ENCODE measurements at places on chromosomes 12 and 14.

DNA sequence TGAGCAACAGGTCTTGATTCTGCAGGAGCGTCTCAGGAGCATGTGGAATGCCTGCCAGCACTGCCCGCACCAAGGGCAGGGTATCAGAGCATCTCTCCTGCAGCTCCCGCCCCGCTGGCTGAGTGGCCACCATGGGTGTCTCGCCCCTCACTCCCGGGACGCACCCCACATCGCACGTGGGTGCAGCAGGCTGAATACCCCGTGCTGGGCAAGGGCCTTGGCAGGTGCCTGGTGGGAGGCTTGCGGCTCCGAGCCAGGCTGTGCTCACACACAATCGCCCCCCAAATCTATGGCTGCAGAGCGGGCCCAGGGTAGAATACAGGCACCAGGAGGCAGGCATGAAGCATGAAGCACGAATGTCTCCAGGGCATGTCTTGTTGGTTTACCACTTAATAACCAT, 103.9 kb upstream of the TMEM132D start:
- no peak for DNase-seq

DNA sequence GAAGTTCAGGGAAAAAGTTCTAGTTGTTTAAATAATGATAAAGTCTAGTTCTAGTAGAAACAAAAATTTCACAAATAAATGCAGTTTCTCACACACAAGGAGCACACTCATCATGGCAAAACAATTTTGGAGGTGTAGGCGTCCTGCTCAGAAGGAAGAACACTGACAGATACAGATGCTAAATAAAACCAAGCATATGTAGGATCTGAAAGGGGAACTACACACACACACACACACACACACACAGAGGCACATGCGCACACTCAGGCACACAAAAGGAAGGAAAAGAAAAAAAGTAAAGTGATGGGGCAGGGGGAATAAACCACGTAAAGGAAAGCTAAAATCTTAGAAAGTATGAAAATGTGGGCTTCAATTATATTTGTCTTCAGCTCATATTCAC, 117.7 kb downstream of the SOX5 start:
- no peak for DNase-seq

DNA sequence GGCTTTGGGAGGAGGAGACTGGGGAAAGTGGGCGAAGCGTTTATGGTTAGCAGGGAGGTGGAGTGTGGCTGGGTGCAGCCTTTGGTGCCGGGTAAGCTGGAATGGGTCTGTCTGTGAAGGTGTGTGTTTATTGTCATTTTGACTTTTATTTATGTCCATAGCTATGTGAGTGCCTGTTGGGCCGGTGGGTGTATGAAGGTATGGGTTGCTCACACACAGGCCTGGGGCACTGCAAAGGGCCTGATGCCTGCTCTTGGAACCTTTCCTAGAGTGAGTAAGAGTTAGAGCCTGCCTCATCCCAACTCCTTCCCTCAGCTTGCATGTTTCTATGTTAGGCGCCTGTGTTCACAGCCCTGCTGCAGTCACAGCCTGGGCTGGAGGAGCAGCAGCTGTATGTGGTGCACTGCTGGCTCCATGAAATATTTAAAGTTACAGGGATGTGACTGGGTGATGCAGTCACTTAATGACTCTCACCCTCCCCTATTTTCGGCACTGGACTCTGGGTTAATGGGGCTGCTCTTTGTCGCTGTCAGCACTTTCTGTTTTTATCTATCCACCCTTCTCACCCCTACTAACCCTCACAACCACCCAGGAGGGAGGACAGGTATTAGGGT, 2.6 kb upstream of the PPP1R1A start:
- DNase-seq, result no peak

GRCh38 chr12:113185180-113186032, at the start of the genes DDX54 and RITA1:
Gene DDX54 (minus strand): TSS chr12:113185478. CDS start chr12:113185451, 27 bp downstream.
Gene RITA1 (plus strand): TSS chr12:113185721. CDS start chr12:113186747, 1,026 bp downstream.
- DNase-seq, result peak; percentile 72

GRCh38 chr14:77103951-77104350, 5.9 kb downstream of the CIPC start:
- DNase-seq, result no peak

GRCh38 chr14:74546416-74546815, 52.9 kb downstream of the ISCA2 start:
- DNase-seq, result no peak

GRCh38 chr14:103319422-103319821, 14.6 kb upstream of the EIF5 start:
- DNase-seq, result no peak

GRCh38 chr12:132437252-132437932, 52.6 kb upstream of the FBRSL1 start:
- no peak for DNase-seq

DNA sequence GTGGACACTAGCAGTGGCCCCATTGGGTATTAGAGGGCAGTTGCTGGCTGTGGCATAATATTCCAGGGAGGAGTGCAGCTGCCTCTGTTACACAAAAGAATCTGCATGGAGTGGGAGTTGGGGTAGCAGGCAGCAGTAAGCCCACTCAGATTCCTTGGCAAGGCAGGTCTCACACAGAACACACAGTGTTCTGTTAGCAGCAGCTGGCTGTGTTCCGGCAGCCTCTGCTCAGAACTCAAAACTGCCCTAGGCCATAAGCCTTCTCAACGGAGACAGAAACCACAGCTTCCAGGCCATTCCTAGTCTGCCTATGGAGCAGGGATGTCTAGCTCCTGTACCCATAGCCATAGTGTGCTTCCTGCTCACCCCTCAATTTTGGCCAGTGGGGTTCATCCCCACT, 1085.4 kb downstream of the SLC6A15 start:
- DNase-seq, result no peak

- DNase-seq, result no peak
Measured at GRCh38 chr12:12357719-12358461, 1.0 kb downstream of the BORCS5 start.

DNA sequence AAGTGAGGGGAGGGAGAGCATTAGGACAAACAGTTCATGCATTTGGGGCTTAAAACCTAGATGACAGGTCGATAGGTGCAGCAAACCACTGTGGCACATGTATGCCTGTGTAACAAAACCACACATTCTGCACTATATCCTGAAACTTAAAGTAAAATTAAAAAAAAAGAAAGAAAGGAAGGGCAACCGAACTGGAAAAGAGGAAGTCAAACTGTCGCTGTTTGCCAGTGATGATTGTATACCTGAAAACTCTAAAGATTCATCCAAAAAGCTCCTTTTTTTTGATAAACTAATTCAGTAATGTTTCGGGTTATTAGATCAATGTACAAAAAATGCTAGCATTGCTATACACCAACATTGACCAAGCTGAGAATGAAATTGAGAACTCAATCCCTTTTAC, 259.0 kb upstream of the ALG10 start:
- no peak for DNase-seq

- no peak for DNase-seq
Measured at GRCh38 chr14:58598028-58598803, 39.5 kb upstream of the DACT1 start.

DNA sequence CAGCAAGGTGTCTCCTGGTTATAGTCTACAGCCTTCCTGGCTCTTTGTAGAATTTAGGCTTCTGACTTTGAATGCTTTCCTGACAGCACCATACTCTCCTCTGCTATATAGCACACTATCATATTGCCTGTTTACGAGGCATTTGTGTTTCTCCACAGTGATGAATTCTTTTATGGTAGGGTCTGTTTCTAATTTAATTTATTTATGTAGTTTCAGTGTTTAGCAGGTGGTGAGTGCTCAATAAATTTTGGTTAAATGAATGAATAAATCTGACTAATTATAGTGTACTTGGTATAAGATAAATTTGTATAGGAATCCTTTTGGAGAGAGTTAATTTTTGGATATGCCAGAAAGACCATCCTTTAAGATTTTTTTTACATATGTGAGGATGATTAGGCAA, 115.3 kb downstream of the RAD51B start:
- DNase-seq, result no peak

GRCh38 chr14:93322929-93323599, 9.8 kb downstream of the BTBD7 start:
- no peak for DNase-seq

DNA sequence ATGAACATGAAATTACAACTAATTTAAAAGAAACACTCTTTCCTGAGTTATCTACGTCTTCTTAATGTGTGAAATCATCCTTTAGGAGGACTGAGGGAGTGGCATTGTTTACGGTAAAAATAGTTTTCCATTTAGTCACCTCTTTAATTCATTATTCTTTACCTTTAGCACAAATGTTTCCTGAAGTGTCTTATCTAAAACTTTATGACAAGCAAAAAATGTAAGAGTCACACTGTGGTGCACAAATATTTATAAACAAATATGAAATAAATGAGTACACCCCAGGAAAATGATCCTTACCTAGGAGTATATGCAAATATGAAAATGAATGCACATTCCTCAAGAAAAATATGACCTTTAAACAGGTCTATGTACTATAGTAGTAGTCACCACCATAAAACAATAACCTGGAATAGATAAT, 104.6 kb downstream of the PTPRR start:
- no peak for DNase-seq

- no peak for DNase-seq
Measured at GRCh38 chr14:70873627-70874026, 33.6 kb upstream of the PCNX1 start.

- no peak for DNase-seq
Measured at GRCh38 chr12:5063149-5063548, 19.5 kb downstream of the KCNA5 start.

GRCh38 chr14:29905543-29905942, 22.1 kb downstream of the PRKD1 start:
- DNase-seq, result no peak

DNA sequence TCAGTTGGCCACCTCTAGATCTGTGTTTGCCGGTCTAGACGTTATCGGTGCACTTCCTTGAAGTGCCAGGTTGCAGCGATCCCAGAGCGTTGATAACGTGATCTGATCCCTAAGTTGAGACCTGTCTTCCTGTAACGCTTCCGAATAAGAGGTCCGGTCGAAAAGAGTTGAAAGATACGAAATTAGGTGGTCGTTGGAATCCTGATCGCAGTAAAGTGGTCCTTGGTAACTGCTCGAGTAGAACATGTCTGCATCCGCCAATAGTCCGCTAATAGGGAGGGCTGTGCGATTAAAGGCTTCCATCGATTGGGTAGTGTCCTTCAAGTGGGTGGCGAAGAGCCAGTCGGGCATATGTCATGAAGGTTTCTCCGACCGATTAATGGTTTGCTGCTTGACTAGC, 2.7 kb downstream of the SRSF5 start:
- DNase-seq, result no peak

DNA sequence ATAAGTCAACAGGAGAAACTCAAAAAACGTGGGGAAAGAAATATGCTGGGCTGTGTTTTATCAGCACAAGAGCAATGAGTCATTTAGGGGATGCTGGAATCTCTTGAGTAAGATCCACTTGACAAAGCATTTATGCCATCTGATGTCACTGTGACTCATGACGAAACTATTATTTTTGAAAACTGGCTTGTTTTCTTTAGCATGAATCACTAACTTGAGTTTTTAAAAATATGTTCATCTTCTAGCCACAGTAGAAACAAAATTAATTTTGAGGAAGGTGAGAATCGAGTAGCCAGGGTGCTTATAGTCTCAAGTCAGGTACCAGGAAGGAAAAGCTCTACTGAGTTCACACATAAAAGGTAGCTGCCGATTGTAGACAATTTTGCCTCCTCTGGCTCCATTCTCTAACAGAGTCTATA, 456.2 kb upstream of the MGAT4C start:
- no peak for DNase-seq

DNA sequence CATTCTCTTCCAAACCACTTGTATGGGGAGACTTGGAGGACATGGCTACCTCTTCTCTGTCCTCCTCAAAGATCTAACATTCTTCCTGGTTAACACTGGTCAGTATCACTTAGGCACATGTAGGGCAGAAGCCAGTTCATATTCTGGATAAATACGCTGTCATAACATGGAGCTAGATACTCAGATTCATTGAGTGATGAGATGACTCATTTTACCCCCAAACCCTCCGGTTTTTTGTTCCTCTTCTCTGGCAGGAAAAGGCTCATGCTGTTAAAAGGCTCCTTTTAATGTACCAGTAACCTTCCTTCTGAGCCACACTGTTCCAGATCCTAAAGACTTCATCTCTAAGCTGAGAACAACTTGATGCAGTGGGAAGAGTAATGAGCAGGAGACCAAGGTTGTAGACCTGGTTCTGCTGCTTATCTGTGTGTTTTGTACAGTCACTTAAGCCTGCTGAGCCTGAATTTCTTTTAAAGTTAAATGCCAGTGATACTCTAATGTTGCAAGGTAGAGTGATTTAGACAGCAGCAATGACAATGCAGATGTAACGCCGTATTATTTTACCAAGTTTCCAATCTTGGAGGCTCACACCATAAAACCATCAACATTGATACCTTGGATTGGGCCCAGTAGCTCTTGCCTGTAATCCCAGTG, 57.3 kb upstream of the ELK3 start:
- DNase-seq, result no peak

- DNase-seq, result no peak
Measured at GRCh38 chr14:21476523-21476924, 235 bp downstream of the RAB2B start.

GRCh38 chr12:88665071-88665470, 84.8 kb upstream of the KITLG start:
- DNase-seq, result no peak

DNA sequence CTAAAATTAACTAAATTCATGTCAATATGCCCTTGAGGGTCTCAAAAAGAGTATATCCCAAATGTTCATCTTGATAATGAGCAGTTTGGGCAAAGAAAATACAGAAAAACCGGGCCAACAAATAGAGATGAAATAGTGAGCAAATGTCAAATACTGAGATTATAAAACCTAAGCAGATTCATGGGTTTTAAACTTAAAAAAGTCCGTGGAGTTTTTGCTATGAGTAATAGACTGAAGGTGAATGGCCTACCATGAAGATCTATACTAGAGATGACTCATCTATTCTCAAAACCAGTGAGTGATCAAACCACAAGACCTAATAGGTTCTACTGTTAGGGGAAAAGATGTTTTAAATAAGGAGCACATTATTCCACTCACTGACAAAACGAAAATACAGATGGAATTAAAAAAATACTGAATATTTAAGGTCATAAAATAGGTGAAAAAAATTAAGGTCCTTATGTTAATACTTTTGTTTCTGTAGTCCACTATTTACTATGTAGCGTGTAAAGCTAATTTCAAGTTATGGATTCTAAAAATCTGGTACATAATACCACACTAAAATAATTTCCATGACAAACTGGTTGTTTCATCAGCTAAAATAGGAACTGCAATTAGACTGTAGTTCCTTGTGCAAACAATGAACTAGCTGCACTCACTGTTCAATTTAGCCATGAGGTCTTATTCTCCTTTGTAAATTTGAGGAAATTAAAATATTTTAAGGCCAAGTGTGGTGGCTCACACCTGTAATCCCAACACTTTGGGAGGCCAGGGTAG, 5.0 kb downstream of the HNRNPC start:
- DNase-seq, result no peak

GRCh38 chr14:97633131-97633738, 836.1 kb downstream of the VRK1 start:
- DNase-seq, result no peak

DNA sequence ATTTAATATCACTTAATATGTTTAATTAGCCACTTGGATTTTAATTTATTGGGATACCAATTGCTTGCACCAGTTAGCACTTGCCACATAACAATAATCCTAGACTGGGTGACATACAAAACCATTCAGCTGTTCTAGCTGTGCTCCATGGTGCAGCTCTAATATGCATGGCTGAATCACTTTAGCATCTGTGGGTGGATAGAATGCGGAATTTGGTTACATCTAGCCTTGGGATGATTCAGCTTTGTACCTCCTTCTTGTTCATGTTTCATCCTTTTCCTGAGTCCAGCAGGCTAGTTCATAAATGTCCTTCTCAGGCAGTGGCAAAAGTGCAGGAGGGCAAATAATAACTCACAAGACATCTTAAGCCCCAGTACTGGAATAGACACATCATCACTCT, 1263.0 kb downstream of the LRFN5 start:
- DNase-seq, result no peak
